CD4-positive, CD25-positive, alpha-beta regulatory T cell (primary cell): ENCODE measurements at places on chromosomes 2 and 18. TPM values are rescaled to one million over a fixed set of nuclear protein-coding genes. Genes with fewer than 3 reads are reported as not detected.

Gene NTSR2
- not detected for total RNA-seq

DNA sequence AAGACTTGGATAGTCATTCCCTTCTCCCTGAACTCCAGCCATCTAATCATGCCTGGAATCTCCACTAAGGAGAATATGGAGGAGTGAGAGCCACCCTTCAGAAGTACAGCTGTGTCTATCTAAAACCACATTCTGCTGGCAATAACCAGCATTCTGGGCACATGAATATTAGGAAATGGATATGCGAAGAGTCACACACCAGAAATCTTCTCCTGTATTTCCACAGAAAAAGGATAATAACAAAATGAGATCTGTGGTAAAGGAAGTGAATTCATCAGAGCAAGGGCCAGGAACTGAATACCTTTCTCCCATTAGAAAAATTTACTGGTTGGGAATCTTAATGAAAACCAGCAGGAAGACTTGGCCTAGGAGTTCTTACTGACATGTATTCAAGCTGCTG is 218.8 kb downstream of the SCG2 start:
- H3K4me3 ChIP-seq: no peak overlapping the region
- H3K27me3 ChIP-seq: no peaks in the 10 kb centered on the region
- no peaks in the 10 kb centered on the region for H3K4me1 ChIP-seq
- H3K27ac ChIP-seq: no peak overlapping the region

DNA sequence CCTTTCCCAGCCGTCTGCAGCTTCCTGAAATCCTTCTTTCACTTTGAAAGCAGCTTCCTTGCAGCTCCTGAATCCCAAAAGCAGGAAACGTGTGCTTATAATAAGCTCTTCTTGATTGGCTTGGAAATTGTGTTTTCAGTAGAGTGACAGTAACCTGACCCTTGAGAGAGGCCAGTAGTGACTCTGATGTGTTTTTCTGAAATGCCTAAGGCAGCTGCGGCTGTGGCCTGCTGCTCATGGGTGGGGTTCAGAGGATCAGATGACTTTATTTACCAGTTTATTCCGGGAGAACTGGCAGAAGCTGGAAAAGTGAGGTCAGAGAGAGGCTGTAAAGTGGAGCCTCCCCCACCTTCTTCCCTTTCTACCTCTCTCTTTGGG is 31.9 kb upstream of the RPIA start:
- no peaks in the 10 kb centered on the region for H3K4me1 ChIP-seq
- no peak overlapping the region for H3K27ac ChIP-seq
- no peaks in the 10 kb centered on the region for H3K36me3 ChIP-seq
- no peak for DNase-seq
- no peaks in the 10 kb centered on the region for H3K27me3 ChIP-seq
- no peak overlapping the region for H3K4me3 ChIP-seq

Gene IGFBP5
- total RNA-seq: 0.05 TPM

GRCh38 chr18:47595831-47596501 is 334.5 kb downstream of the SMAD2 start:
- H3K4me3 ChIP-seq: no peak overlapping the region
- no peak overlapping the region for H3K27ac ChIP-seq
- DNase-seq: no peak
- H3K27me3 ChIP-seq: no peaks in the 10 kb centered on the region

Gene LGALSL
- 5.4 TPM for total RNA-seq

DNA sequence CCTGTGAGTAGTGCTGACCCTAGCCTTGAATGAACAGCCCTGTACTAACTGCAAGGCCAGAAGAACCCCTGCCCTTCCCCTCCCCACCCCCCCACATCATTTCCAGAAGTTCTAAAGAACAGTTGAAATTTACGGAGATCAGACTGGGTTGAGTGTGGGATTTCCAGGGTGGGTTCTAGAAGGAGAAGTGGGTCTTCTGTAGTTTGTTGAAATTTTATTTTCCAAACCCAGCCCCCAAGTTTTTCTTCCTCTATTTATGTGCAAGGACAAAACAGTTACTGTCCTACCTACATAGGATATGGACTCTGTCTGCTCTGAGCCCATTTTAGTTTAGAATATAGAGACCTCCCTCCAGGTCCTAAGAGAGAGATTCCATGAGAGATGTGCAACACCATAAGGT is 26.3 kb upstream of the CASP10 start:
- peaks cover 21% of the 10 kb centered on the region for H3K4me1 ChIP-seq
- H3K27ac ChIP-seq: peak overlapping the region; percentile 23
- DNase-seq: no peak
- H3K36me3 ChIP-seq: peaks cover 76% of the 10 kb centered on the region

DNA sequence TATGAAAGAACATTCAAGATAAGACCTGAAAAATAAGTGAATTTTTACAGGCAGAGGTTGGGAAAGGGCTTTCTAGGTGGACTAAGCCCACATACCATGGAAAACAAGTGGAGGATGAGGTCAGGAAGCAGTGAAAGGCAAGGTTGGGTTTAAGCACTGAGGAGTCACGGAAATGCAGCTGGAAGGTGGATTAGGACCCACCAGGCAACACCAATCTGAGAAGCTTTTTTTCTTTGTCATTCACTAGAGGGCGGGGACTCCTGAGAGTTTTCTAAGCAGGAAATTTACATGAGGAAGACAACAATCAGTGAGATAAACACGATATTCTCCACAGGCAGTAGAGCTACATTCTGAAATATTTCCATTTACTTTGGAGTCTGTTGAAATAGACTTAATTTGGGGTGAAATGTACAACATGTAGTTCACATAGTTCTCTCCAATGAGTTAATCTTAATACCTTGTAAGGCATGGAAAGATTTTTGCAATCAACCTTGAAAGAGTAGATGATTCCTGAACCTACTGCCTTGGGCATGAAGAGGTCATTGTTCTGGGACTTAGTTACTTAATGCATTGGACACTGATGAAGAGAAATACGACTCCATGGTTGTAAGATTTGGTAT is 40.7 kb downstream of the VIT start:
- H3K4me1 ChIP-seq: no peaks in the 10 kb centered on the region
- DNase-seq: no peak
- no peak overlapping the region for H3K4me3 ChIP-seq
- no peaks in the 10 kb centered on the region for H3K36me3 ChIP-seq

Gene KLHL41
- total RNA-seq: not detected

Gene ARHGAP25
- total RNA-seq: 142 TPM

Gene CFAP65
- total RNA-seq: not detected

DNA sequence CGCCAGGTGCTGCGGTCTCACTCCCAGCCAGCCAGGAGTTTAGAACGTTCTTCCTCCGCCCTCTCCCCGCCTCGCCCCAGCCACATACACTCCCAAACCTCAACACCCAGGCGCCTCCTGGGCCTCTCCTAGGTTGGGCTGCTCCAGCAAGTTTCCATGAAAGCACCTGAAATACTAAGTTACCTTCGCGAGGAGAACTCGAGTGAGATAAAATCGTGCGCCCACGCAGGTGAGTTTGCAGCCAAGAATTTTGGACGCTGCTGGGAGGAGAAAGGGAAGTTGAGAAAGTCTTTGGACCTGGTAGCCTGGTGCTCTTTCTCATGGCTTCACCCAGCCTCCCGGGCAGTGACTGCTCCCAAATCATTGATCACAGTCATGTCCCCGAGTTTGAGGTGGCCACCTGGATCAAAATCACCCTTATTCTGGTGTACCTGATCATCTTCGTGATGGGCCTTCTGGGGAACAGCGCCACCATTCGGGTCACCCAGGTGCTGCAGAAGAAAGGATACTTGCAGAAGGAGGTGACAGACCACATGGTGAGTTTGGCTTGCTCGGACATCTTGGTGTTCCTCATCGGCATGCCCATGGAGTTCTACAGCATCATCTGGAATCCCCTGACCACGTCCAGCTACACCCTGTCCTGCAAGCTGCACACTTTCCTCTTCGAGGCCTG is at the start of gene GPR39:
Gene GPR39 (plus strand): TSS at position 83 of the 673 bp plus-strand sequence.
- peaks cover 2% of the 10 kb centered on the region for H3K27me3 ChIP-seq
- H3K4me3 ChIP-seq: no peak within 1 kb of the TSS
- H3K36me3 ChIP-seq: no peaks in the 10 kb centered on the region
- no peak within 1 kb of the TSS for H3K27ac ChIP-seq

Gene KCNJ13
- total RNA-seq: not detected

Gene ALPI
- not detected for total RNA-seq

Gene TXNDC2
- not detected for total RNA-seq

DNA sequence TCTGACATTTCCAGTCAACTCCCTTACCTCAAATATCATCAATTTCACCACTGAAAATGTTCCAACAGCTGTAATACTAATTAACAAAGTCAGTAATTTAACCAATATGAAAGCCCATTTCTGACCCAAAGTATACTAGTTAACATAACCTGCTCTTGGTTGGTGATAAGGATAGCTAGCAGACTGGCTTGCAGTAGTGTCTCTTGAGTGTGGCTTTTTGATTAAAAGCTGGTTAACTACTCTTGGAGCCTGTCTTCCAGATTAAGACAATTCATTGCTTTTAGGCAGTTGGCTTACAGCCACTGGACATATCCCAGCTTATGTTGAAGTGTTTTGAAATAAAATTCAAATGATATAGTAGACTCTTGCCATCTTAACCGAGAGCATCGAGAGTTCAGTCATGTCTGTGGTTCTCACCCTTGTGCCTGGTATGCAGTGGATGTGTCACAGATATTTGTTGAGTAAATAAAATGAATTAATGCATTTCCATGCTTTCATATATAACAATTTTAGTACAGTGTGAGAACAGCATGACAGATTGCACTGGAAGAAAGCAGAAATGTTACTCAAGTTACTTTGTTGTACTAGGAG is 158.1 kb downstream of the TANC1 start:
- no peak overlapping the region for H3K27ac ChIP-seq
- H3K4me3 ChIP-seq: no peak overlapping the region
- H3K4me1 ChIP-seq: no peaks in the 10 kb centered on the region

Gene RGPD5
- total RNA-seq: 133 TPM

DNA sequence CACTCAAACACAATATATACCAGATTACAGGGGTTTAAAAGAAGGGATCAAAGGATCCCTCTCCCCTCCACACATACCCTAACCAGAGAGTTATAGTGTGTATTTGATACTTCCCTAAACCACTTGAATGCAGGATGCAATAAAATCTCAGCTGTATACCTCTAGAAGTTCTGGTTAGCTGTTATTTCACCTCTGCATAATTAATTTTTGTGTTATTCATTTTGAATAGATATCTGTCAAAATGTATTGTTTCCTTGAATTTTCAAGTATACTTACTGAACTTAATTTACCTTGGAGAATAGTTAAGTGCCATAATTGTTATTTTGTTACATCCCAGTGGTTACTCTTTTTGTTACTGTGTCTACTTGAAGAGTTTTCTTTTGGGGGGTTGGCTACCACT is 34.5 kb downstream of the DDX1 start:
- DNase-seq: no peak
- H3K27me3 ChIP-seq: no peaks in the 10 kb centered on the region
- H3K4me1 ChIP-seq: no peaks in the 10 kb centered on the region
- H3K36me3 ChIP-seq: peaks cover 98% of the 10 kb centered on the region

DNA sequence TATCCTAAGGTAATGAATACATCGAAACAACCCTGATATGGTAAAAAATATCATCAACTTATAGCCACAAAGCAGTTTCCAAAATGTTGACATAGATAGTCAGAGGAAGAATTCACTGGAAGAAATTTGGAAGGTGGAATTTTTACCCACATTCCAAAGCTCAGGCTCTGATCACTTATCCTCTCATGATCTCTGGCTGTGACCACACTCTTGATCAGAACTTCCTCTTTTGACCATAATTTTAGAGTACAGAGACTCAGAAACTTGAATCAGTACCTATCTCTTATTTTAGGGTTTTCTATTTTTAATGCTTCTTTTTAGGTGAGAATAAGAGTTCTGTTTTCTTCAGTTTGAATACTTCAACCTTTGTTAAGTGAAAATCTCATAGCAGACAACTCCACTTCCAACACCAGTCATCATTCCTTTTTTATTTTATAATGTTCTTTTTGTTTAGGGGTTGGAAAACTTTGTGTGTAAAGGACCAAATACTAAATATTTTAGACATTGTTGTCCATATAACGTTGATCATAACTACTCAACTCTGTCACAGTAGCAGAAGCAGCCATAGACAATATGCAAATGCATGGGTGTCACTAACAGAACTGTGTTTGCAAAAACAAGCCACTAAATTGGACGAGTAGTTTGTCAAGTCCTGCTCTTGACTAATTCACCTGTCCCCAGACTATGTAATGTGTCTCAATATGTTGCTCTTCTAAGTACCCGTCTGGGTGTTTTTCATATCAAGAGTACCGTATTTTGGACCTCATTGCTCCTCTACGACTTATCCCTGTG is 891.6 kb upstream of the CRIM1 start:
- H3K27ac ChIP-seq: no peak overlapping the region
- no peaks in the 10 kb centered on the region for H3K27me3 ChIP-seq
- H3K4me1 ChIP-seq: no peaks in the 10 kb centered on the region
- DNase-seq: no peak

Gene CLHC1
- total RNA-seq: 10.6 TPM

- DNase-seq: no peak
- peaks cover 60% of the 10 kb centered on the region for H3K36me3 ChIP-seq
- no peaks in the 10 kb centered on the region for H3K27me3 ChIP-seq
- no peak overlapping the region for H3K27ac ChIP-seq
Observed at GRCh38 chr2:233435436-233436190, 81.3 kb downstream of the DGKD start.

DNA sequence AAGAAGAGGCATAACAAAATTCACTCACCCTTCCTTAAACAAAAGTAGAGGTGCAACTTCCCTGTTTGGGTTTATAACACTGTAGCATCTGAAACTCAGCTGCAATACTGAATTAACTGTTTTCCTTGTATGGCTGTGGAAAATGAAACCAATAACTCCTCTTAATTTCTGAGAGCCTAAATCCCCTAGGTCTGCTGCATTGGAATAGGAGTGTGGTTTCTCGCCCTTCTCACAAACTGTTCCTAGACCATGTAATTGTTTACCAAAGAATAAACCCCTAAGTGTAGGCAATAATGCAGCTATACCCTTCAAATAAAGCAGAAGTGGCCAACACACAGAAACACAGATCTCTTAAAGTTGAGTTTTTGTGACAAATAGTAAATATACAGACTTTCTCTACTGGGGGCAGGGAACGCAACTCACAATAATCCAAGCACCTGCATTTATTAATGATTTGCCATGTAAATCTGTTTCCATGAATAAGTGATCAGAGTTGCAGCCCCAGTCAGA is 52.0 kb downstream of the RASGRP3 start:
- H3K27ac ChIP-seq: no peak overlapping the region
- no peak overlapping the region for H3K4me3 ChIP-seq
- H3K27me3 ChIP-seq: no peaks in the 10 kb centered on the region
- no peaks in the 10 kb centered on the region for H3K4me1 ChIP-seq
- H3K36me3 ChIP-seq: no peaks in the 10 kb centered on the region

- no peaks in the 10 kb centered on the region for H3K27me3 ChIP-seq
- H3K27ac ChIP-seq: no peak overlapping the region
- no peak overlapping the region for H3K4me3 ChIP-seq
- DNase-seq: peak; percentile 43
- H3K36me3 ChIP-seq: no peaks in the 10 kb centered on the region
- no peaks in the 10 kb centered on the region for H3K4me1 ChIP-seq
Observed at GRCh38 chr18:3097082-3097481, 84.1 kb upstream of the LPIN2 start.

DNA sequence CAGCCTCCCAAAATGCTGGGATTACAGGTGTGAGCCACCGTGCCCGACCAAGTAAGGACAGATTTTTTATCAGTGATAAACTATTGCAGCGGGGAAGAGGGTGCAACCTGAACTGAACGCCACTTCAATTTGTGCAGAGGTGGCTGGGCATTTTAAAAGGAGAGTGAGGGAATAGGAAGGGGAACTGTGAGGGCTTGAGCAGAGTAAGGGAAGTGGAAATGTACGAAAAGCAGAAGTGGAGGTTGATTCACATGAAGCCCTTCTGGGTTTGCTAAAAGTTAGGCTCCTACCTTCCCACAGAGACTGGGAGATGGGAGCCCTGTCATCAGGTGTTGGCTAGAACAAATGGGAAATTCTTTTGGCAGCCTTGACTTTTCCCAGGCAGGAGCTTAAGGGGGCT is 6.1 kb downstream of the STK11IP start:
- no peaks in the 10 kb centered on the region for H3K4me1 ChIP-seq
- H3K4me3 ChIP-seq: no peak overlapping the region
- no peak overlapping the region for H3K27ac ChIP-seq
- peaks cover 44% of the 10 kb centered on the region for H3K36me3 ChIP-seq
- no peaks in the 10 kb centered on the region for H3K27me3 ChIP-seq
